Aorta (tissue), 5 donors: ENCODE measurements at places on chromosomes 12 and 14. TPM values are rescaled to one million over a fixed set of nuclear protein-coding genes. Genes with fewer than 3 reads are reported as not detected.

DNA sequence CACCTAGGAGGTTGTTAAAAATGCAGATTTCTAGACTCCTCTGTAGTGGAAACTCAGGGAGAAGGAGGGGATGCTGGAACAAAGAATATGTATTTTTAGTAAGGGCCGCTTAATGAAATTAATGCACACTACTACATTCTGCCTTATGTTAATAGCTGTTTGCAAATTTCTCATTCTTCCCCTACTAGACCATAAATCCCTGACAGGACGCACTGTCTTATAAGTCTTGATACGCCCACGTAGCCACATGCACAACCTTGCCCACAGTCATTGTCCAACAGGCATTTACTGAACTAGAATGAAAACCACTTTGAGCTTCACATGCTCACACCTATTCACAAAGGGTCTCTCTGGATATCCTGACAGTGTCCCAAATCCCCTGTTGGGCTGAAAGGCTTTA lies 10.5 kb downstream of the KRT2 start:
- H3K27me3 ChIP-seq, result no peaks in the 10 kb centered on the region
- no peak for DNase-seq
- no peaks in the 10 kb centered on the region for H3K36me3 ChIP-seq
- H3K27ac ChIP-seq, result no peak overlapping the region
- no peak overlapping the region for H3K4me3 ChIP-seq
- H3K4me1 ChIP-seq, result no peaks in the 10 kb centered on the region

DNA sequence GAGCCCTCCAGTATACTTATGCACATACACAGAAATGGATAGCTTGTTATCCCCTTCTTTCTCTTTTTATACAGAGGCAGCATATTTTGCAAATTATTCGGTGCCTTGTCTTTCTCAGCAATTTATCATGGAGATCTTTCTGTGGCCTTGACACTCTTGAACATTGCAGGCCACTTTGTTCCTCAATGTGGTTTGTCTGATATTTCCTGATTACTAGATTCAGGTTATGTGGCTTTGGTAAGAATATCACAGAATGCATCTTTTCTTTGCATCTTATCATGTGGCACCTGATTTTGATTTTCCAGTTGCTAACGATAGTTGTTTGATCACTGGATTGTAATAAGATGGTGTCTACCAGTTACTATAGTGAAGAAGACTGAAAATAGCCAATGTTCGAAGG lies 7.1 kb upstream of the SNRPF start:
- H3K36me3 ChIP-seq, result no peaks in the 10 kb centered on the region
- no peak overlapping the region for H3K4me3 ChIP-seq
- no peaks in the 10 kb centered on the region for H3K27me3 ChIP-seq
- DNase-seq, result no peak

DNA sequence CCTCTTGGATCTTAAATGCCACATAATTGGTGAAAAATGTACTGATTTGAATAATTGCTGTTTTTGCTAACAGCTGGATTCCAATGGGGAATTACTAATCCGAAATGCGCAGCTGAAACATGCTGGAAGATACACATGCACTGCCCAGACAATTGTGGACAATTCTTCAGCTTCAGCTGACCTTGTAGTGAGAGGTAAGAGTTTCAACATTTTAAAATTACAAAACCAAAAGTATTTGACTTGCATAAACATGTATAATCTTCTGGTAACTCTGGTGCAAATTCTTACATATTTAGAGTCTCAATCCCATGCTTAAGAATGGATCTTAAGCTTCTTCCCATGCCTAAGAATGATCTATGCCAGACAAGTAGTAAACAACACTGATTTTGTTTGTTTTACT lies 229.1 kb upstream of the PDZRN4 start:
- no peaks in the 10 kb centered on the region for H3K4me1 ChIP-seq
- no peaks in the 10 kb centered on the region for H3K36me3 ChIP-seq
- H3K27ac ChIP-seq, result no peak overlapping the region
- no peak for DNase-seq
- H3K27me3 ChIP-seq, result no peaks in the 10 kb centered on the region

DNA sequence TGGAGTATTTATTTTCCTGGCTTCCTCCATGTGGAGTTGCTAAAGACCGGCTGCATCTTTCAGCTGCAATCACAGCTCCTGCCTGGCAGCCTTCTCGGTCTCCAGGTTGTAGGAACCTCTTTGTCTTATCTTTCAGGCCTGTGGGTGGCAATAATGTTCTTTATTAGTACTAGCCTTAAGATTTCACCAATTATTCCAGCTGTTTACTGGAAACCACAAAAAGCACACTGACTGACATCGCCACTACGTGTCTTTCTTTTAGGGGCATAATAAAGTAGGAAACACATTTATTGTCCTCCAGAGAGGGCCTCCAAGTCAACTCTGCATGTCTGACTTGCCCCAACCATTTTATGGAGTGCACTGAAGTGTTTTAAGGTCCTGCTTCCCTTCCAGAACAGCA lies 1116.5 kb upstream of the TMEM132C start:
- no peaks in the 10 kb centered on the region for H3K27me3 ChIP-seq
- H3K36me3 ChIP-seq, result no peaks in the 10 kb centered on the region
- no peak for DNase-seq
- H3K4me3 ChIP-seq, result no peak overlapping the region
- no peak overlapping the region for H3K27ac ChIP-seq

- no peak for DNase-seq
- H3K36me3 ChIP-seq, result no peaks in the 10 kb centered on the region
- no peaks in the 10 kb centered on the region for H3K27me3 ChIP-seq
- no peaks in the 10 kb centered on the region for H3K4me1 ChIP-seq
- no peak overlapping the region for H3K4me3 ChIP-seq
Measured at GRCh38 chr14:91041450-91041849, 19.0 kb downstream of the RPS6KA5 start.

DNA sequence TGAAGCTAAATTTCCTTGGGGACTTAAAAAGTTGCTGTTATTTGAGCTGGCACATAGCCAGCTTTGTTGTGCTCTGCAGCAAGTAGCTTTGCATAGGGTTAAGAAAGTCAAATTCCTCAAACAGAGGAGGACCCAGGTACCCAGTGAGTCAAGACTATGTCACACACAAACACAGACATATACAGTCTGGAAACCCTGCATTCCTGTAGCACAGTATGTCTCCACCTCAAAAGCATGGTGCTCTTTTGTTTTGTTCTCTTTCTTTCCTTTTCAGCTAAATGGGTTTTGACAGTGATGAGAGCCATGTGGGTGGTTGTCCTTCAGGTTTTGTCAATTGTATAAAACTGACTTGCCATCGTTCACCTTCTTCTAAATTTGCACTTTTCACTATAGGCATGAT lies 179.6 kb upstream of the DIO2 start:
- H3K4me3 ChIP-seq, result no peak overlapping the region
- H3K27ac ChIP-seq, result no peak overlapping the region
- no peaks in the 10 kb centered on the region for H3K36me3 ChIP-seq
- no peaks in the 10 kb centered on the region for H3K27me3 ChIP-seq
- peaks cover 3% of the 10 kb centered on the region for H3K4me1 ChIP-seq

- H3K27me3 ChIP-seq, result no peaks in the 10 kb centered on the region
- no peak overlapping the region for H3K4me3 ChIP-seq
- DNase-seq, result peak; percentile 67
- H3K27ac ChIP-seq, result peak overlapping the region; percentile 97
- no peaks in the 10 kb centered on the region for H3K4me1 ChIP-seq
Measured at GRCh38 chr12:52041695-52042123, 9.5 kb upstream of the NR4A1 start.

DNA sequence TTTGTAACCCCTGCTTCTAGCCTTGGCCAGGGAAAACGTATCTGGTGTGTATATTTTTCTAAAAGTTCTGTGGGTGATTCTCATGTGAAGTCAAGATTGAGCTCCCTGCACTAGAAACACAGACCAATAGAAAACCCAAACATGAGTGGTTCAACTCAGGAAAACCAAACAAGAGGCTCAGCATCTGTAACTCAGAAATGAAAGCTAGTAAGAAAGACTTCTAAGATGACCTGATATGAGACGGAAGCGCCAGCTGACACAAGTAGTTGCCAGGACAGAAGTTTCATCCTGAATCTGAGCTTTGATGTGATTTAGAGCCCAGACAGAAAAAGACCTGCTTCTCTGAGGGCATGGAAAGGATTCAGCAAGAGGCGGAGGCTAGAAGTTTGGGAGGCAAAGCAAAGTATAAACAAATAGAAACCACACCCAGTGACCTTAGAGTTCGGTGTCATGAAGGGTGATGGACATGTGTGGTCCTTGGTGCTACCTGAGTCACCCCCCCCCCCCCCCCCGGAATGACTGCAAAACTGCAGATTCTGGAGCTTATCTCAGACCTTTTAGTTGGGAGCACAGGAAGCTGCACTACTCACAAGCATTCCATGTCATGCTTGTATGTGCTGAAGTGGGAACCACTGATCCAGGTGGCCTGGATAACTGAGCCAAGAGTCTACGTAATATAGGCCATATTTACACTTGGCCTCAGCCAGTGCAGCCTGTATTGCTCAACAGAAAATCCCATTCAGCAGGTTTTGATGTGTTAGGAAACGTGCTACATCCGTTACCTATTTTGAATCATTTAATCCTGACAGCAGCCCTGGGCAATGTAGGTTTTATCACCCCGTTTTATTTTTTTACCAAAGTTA lies 191.3 kb downstream of the ANO6 start:
- H3K36me3 ChIP-seq, result peaks cover 8% of the 10 kb centered on the region
- no peak for DNase-seq
- H3K4me1 ChIP-seq, result peaks cover 7% of the 10 kb centered on the region
- no peak overlapping the region for H3K4me3 ChIP-seq

AHSA1 gene
- 66.5 TPM for total RNA-seq

PARPBP gene
- total RNA-seq, result 2.9 TPM

RNASE3 gene
- 0.57 TPM for total RNA-seq

LBHD2 gene
- total RNA-seq, result not detected
